ENCODE measurements at places on chromosomes 1 and 21.

DNA sequence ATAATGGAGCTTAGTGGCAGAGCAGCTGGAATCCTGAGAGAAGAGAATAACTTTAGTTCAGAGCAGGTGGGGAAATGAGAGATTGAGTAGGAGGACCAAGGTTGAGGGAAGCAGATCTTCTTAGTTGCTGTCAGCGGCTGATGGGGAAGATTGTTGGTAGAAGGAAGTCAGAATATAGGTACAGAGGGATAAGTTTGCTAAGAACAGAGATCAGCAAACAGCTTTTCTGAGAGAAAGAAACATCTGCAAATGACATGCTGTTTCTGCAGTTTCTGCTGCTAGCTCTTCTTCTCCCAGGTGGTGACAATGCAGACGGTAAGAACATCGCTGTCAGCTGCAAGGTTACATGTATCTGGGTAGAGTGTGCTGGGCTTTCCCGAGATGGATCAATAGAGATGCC is at the start of gene CD1C:
TSS of gene CD1C (plus strand) at position 113 of the 400 bp plus-strand sequence. CDS start at position 255, 142 bp downstream.
- no peak for DNase-seq

DNA sequence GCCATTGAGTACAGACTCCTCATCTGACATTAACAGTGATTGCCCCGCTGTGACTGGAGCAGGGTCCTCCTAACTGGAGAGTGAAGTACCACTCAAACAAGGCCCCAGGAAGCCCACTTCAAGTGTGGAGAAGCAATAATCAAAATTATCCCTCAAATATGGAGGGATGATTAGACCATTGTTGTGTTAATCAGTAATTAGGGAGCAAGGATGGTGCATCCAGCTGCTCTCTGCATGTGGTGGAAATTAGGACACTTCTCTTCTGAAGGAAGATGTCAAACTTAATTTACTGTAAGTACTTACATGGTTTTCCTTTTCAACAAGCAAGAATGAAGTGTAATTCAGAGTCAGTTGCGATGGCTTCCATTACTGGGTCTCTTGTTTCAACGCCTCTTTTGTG is 3.4 kb upstream of the ZP4 start:
- DNase-seq, result no peak

- no peak for DNase-seq
Measured at GRCh38 chr1:160781186-160781766, 14.7 kb upstream of the LY9 start.

GRCh38 chr1:167899253-167899681 is 14.7 kb downstream of the ADCY10 start:
- peak; percentile 36 for DNase-seq

- DNase-seq, result no peak
Measured at GRCh38 chr1:111517469-111518225, 14.2 kb upstream of the ADORA3 start.

DNA sequence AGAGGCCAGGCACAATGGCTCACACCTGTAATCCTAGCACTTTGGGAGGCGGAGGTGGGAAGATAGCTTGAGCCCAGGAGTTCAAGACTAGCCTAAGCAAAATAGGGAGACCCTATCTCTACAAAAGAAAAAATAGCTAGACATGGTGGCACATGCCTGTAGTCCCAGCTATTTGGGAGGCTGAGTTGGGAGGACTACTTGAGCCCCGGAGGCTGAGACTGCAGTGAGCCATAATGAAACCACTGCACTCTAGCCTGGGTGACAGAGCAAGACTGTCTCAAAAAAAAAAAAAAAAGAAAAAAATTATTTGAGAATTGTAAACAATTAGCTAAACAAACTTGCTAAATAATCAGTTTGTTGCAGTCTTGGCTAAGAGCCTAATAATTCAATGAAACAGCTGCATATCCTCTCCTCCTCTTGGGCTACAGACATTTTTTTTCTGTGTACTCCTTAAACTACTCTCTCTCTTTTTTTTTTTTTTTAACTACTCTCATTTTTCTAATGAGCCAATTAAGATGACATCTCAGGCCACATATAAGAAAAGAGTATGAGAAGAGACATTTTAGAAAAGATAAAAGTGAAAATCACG is 10.5 kb upstream of the DNAJB4 start:
- DNase-seq, result no peak

DNA sequence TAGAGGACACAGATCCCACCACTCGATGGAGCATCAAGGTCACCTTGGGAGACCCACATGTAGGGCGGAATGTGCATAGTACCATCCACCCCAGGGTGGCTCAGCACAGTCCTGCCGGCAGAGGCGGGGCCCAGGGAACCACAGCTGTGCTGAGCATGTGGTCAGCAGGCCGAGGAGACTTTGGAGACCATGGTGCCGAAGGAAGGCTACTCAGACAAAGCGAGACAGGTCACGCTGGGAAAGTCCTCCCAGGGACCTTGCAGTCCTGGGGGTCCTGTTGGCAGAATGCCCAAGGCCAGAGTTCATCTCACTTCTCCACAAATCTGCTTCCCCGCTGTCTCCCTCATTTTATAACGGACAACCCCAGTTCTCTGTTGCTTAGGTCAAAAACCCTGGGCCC is 22.5 kb downstream of the WNT3A start:
- DNase-seq, result no peak

DNA sequence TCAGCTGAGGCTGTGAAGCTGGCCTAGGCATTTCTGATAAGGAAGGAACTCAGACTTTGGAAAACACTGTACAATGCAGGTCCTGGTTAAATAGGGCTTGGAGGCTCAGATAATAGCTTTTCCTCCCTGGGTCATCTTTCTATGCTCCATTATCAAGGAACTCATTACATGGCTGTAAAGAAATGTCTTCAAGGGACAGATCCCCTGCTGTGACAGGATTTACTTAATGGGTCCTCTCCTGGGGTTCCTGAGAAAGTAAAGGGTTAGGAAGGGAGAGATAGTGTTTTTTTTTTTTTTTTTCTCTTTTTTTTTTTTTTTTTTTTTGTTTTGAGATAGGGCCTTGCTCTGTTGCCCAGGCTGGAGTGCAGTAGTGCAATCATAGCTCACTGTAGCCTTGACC is 14.1 kb upstream of the SVBP start:
- no peak for DNase-seq

DNA sequence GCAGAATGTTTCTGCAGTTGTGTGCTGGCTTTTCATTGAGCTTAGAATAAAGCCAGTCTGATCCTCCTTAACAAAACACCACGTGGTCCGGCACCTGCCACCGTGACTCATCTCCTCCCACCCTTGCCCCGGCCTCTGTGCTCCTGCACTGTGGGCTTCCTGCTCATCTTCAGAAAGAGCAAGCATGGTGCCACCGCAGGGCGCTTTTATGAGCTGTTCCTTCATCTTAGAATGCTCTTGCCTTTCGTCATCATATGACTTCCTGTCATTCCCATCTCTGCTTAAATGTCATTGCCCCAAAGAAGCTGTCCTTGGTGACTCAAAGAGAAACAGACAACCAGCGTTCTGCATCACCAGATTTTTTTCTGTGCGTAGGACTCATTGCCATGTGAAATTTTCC is 117.8 kb downstream of the HHAT start:
- DNase-seq, result peak; percentile 45

DNA sequence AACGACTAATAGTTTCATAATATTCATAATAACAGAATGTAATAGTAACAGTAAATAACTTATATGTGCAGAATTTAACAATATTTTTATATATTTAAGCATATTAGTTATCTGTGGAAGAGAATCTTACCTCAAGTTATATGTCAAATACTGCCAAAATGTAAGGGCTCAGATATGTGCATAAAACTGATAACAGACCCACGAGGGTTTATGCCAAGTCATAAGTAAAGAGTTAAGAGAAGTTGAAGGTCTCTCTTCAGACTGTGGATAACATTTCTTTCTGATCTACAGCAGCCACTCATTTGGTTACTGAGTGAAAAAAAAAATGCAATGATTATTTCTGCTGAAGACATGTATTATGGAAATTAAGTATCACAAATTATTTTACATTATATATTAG is 1167.8 kb upstream of the NCAM2 start:
- DNase-seq, result no peak

GRCh38 chr1:53573522-53573921 is 114.3 kb downstream of the DMRTB1 start:
- no peak for DNase-seq

DNA sequence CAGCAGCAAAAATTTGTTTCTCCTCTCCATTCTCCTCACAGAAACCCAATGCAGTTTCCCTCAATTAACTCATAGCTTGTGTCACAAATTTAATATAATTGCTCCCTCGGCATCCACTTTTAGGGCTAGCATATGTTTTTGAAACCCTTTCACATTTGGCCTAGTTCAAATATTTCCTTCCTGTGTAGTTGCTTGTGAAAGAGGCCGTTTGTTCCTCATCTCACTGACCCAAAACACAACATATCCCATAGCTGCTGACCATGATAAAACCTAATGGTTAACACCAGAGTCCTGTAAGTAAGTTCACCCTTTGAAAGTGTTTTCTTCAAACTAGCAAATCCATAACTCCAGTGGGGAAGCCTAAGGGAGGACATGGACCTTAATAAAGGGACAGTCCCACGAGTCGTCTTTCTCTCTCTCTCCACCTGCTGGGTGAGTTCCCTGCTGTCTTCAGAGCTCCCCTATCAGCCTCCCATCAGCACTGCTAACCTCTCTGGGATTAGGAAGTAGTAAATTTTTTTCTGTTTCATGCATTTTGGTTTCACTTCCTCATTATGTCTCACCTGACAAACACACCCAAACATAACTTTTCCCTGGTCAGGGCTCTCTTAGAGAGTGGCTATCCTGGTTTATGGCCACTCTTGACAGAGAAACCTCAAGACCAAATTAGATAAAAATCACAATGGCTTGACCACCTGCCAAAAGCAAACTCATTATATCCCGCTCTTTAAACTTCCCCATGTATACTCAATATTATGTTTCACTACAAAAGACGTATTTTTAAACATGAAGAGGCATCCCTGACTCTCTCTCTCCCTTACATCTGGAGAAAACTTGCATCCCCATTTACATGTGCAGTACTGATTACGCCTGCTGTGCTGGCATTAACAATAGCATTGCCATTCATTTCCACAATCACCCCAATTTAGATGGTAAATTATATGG is 177.7 kb upstream of the HP1BP3 start:
- no peak for DNase-seq

- DNase-seq, result no peak
Measured at GRCh38 chr1:223825767-223826748, 19.7 kb downstream of the TP53BP2 start.

GRCh38 chr21:14825514-14825974 is 239.3 kb downstream of the NRIP1 start:
- DNase-seq, result no peak

DNA sequence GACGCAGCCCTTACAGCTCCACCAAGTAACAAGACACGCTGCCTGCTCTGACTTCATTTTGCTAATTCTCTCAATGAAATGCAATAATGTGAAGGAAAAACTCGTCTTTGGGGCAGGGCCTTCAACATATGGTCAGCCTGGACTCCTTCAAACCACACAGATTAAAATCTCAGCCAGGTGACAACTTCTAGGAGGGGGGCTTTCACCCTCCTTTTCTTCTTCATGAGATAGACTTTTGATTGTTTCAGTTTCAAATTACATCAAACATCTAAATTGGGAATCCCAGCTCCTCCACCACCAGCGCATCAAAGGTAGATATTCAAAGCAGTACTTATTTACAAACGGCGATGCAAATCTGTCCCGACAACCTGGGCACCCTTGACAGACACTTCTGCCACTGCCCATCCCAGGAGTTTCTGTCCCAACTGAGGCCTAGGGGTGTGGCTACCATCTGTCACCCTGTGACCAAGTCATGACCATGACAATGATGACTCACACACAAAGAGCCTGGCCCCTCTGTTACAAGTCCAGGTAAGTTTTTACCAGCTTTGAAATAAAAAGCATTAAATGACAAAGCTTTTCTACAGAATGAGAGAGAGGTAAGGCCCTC is 29.7 kb downstream of the SSBP3 start:
- DNase-seq, result no peak

- peak; percentile 73 for DNase-seq
Measured at GRCh38 chr21:15421441-15421881, 308.3 kb upstream of the USP25 start.

GRCh38 chr1:182175361-182175931 is 113.9 kb upstream of the ZNF648 start:
- DNase-seq, result peak; percentile 84

GRCh38 chr1:245578771-245579170 is 424.0 kb downstream of the KIF26B start:
- DNase-seq, result no peak

DNA sequence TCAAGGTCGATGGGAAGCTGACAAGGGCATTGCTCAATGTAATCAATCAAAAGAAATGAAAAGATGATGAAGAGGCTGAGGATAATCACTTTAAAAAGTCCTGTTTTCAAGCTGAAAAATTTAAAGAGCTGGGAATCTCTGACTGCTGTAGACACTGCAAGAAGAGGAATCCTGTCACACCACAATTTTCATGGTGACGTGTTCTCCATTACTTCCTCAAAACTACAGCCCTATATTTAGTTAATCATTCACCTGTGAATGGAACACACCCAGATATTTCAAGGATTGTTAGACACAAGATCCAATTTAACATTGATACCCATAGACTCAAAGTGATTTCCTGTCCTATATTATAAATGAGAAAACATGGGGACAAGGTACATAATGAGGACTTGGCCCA is 1048.3 kb downstream of the AMY1C start:
- no peak for DNase-seq
